Dermis blood vessel endothelial cell (primary cell): ENCODE measurements at places on chromosomes 2 and 18.

DNA sequence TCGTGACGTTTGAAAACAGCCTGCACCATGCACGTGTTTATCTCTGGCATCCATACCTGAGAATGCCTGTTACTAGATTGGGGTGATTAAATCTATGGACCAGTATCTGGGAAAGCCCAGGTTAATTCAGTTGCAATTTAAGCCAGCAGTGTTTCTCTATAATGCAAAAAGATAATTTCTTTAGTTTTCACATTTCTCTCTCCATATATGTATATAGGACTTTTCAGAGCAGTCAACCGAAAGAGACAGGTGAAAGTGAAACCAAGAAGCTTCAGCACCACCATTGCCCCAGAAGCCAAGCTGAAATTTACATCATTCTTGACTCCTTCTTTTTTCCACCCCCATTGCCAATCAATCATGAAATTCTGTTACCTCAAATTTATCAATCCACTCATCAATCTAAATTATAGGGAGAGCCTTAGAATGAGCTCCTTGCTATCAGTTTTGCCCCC is 2.7 kb upstream of the LRP2 start:
- no peak for DNase-seq

DNA sequence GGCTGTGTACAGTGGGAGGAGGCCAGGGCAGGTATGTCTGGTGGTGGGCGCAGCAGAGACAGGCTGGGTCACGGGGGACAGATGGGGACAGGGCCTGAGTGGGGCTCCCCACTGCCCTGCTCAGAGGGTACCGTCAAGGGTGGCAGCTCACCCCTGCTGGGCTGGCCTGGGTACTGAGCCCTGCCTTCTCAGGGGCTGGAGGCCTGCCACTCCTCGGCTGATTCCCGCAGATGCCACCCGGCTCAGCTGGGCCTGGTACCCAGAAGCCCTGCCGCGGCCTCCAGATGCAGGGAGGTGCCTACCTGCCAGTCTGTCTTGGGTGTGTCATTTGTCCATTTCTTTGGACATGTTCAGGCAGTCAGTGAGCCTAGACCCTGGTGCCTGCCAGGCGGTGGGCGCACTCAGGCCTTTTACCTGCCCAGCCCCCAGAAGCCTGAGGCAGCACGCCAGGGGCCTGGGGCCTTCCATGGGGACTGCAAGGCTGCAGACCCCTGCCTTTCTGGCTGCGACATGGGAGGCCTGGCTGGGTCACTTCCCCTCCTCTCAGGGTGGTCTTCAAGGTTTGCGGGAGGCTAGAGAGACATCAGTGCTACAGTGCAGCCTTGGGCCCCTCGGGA is 3.3 kb downstream of the SNORC start:
- no peak for DNase-seq

- no peak for DNase-seq
These were observed 462.7 kb upstream of the CDH20 start for GRCh38 chr18:60870261-60871153.

GRCh38 chr2:31060397-31060796 is 77.8 kb downstream of the GALNT14 start:
- no peak for DNase-seq

DNA sequence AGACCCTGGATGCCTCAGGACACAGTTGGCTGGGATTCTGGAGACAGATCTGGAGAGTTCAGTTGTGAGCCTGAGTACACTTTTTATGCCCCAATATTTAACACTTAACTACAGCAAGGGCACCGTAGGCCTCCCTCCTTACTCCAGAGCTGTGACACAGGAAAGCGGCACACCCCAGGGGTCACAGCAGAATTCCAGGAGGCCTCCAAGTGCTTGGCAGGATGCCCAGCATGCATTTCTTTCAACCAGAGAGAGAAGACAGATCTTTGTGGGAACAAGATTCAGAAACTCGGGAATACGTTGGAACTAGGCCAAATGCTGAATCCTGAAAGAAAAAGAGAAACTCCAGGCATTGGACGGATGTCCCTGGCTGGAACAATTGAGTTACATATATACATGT is 199.2 kb upstream of the NT5C1B start:
- peak; percentile 21 for DNase-seq

DNA sequence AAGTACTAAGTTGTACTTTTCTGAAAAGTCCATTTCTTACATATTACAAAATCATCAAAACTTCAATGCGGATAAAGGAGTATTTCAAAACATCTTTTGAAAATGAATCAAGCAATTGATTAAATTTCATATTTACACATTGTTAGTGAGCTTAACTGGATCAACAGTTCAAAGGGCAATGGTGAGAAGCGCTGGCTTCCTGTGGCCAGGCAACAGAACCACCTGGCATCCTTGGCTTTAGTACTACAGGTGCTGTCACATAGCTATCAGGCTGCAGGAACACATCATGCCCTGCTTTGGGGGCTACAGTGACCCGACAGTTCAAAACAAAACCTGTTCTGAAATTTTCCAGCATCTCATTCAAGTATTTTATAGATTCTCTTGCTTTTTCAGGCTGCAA is 59.2 kb downstream of the SMAD2 start:
- DNase-seq: no peak

GRCh38 chr2:72745679-72746368 is 80.0 kb downstream of the EXOC6B start:
- DNase-seq: peak; percentile 86

DNA sequence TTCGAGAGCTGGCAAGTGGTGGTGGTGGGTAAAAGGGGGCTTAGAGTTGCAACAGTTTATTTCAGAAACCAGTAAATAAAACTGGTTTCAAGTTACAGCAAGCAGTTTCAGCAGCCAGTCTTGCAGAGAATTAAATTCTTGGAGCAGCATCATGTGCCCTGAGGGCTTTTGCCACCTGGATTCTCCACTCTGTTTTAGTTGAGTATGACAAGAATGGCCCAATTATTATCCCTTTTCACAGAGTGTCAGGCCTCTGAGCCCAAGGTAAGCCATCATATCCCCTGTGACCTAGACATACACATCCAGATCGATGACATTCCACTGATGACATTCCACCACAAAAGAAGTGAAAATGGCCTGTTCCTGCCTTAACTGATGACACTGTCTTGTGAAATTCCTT is 72.8 kb upstream of the FANCL start:
- no peak for DNase-seq

DNA sequence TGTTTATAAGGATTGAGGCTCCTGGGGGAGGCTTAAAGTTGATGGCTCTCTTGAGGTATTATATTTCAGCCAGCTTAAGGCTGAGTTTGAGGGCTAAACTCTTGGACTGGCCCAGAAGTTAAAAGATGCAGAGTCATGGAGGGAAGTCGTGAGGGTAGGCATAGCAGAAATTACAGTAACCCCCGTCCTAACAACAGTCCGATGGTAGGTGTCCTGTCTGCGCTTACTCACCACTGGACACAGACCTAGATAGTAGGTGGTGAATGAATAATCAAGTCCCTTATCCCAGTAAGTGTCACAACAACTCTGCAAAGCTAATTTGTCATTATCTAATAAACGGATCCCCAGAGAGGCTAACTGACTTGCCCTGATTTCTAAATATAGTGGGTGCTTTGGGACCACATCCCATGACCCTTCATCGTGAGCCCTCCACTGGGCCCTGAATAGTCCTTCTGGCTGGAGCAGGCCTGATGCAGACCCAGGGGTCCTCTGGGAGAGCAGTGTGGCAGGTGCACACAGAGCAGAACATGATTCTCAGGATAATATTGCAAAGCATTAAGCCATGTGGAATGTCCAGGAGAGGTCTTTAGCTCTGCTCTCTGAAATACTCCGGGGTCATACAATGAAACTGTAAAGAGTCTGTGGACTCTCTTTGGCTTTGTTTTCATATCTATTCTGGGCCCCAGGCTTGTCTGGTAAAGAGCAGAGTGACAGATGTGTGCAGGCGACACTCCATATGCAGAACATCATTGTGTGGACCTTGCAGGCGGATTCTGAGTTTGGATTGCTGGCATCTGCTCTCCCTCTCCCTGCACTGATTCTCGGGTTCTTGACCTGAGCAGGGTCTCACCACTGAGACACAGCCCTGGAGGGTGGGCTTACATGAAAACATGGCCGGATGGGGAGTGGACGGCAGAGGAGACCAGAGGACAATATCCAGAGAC is 98.1 kb downstream of the RNF144A start:
- DNase-seq: no peak

DNA sequence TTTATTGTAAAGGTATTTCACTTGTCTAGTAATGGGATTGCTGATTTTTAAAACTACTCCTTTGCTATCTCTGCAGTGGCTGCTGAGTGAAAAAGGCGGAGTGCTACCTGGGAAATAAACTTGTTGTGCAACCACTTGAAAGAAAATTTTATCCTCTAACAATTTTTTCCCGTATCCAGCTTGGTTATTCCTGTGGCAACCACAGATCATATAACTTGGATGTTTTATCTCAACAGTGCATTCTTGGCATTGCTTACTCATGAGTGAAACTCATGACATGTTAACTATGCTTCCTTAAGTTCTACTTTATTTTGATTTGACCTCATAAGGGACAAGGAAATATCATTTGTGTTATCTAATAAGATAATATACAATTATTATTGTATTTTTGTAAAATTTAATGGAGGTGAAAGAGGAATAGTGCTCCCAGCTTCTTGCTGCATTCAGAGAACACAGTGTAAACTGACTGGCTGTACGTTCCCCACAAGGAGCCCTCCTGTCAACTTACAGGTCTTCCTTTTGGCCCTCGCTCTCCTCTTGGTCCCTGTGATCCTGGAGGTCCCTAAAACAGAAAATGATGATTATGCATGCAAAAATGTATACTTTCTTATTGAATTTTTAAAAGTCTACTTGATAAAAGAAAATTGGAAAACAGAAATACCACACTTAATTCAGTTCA is 82.7 kb downstream of the COL5A2 start:
- peak; percentile 44 for DNase-seq

GRCh38 chr18:11529081-11529480 is 80.3 kb upstream of the SLC35G4 start:
- no peak for DNase-seq

DNA sequence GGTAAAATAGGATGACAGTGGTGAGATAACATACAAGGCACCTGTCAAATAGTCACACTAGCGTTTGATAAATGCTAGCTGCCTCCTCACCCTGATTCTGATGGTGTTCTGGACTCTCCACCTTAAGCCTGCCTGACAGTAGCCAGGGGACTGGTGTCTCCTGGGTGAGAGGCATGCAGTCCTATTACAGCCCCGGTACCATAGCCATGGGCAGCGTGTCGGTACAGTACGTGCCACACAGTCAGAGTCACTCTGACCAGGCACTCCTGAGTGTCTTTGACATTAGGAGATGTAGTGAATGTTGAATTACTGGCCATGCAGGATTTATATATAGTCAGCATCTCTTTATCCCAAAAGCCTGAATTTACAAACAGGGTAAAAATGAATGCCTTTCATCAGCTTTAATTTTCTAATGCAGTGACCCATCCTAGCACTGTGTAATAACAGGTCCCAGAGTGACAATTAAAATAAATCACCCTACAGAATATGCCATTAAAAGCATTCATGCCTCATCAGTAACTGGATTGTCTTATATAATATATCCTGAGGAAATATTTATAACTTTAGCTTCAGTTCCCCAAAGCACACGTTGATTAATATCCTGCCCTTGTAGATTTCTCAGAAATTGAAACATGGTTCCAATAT is 760.3 kb upstream of the SOX11 start:
- no peak for DNase-seq

- peak; percentile 60 for DNase-seq
These were observed 15.4 kb upstream of the RMC1 start for GRCh38 chr18:23487738-23488570.

DNA sequence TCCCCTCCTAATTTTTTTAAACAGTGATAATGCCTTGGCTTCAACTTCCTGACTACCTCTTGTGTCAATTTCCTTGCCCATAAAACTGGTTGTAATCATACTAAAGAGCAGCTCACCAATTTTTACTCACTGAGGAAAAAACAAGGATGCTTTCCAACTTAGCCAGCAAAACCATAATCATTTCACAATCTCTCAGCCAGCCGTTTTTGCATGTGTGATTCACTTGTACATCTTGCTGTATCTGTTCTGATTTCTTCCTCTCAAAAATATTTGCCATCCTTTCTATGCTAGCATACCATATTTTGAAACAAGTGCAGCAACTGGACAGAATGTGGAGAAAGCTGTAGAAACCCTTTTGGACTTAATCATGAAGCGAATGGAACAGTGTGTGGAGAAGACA is 60.7 kb downstream of the RAB27B start:
- no peak for DNase-seq

DNA sequence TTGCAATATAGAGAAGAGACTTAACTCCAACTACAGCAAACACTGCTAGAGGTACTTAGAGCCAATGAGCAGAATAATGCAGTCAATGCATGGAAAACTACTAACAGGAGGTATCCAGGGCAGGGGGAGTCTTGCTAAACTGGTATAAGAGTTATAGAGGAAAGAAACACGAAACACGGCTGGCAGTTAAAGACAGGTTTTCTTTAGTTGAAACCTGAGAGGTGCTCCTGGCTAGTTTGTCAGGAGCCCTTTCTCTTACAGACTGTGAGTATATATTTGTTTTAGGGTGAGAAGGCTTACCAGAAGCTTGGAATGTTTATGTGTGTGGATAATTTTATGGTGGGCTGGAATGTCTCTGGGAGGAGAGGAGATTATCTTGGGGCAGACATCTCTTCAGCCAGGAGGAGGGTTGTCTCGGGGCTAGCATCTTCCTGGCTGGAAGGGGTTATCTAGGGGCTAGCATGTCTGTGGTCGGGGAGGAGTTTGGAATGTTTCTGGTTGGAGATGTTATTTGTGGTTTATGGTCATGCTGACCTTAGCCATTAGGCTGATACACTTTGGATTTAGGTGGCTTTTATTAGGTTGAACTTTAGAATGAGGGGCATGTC is 1048.8 kb downstream of the DPP10 start:
- DNase-seq: no peak

- no peak for DNase-seq
These were observed 37.7 kb upstream of the SYT4 start for GRCh38 chr18:43314941-43315340.

GRCh38 chr2:105373895-105374401 is 24.9 kb downstream of the FHL2 start:
- DNase-seq: no peak

- DNase-seq: peak; percentile 20
These were observed 256.8 kb downstream of the NEDD4L start for GRCh38 chr18:58300867-58301266.

GRCh38 chr2:192288295-192288694 is 93.6 kb upstream of the TMEFF2 start:
- peak; percentile 21 for DNase-seq

- DNase-seq: no peak
These were observed 678.0 kb upstream of the ZEB2 start for GRCh38 chr2:145197944-145198343.

DNA sequence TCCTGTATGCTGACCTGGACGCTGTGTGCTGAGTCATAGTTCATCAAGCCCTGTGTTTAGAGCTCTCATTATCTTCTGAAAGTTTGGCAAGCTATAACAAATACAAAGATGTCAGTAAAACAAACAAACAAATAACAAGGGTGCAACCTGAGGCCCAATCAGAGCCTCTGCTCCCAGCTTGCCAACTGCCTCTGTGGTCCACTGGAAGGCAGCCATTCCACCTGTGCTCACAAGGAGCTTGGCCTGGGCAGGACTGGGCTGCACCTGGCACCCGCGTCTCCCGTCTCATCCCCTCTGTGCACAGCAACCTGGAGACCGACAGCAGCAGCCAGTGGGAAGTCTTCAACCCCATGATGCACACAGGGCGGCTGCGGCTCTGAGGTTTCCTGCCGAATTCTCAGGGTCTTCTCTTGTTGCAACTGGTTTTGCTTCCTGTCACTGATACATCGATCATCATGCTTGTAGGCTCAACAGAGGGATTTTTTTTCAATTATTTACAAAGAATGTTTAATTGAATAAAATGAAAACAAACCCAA is 97.8 kb downstream of the TMEM18 start:
- no peak for DNase-seq

- DNase-seq: peak; percentile 33
These were observed at the start of gene RAX for GRCh38 chr18:59272891-59273758. TSS of gene RAX (minus strand) at chr18:59273454. CDS start at chr18:59273206, 248 bp downstream.
